Left lobe of liver (tissue), 2 donors: ENCODE measurements at places on chromosomes 2 and 18. TPM values are rescaled to one million over a fixed set of nuclear protein-coding genes. Genes with fewer than 3 reads are reported as not detected.

DNA sequence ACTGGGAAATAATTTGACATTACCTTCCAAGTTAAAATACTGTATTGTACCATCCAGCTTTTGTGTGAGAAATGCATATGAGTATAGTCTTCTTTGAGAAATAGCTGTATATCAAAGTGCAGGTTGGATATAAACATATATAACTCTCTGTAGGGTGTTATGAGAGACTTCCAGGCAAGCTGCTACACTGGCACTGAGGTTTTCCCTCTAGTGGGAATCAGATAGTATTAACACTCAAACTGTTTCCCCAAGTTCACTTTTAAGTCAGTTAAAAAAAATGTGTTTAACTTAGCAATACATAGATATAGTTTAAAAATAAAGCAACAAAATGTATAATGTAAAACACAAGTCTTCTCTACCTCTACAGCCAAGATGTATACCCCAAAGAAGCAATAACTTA lies 368.4 kb upstream of the SLC8A1 start:
- no peak for DNase-seq

DNA sequence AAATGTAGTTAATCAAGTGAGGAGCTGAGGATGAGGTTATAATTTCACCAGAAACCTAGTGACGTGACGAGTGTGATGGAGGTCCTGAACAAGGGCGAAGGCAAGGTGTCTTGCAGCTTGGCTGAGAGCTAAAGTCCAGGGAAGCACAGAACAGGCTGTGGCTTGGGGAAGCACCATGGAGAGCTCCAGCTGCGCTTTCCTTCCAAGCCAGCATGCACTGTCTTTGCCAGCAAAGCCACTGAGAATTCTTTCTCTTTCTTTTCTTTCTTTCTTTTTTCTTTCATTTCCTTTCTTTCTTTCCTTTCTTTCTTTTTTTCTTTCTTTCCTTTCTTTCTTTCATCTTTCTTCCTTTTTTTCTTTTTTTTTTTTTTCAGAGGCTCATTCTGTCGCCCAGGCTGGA lies 239.3 kb downstream of the FBXO15 start:
- DNase-seq, result no peak

SLC5A7 gene
- total RNA-seq, result not detected

GRCh38 chr2:25257931-25258846 lies 83.5 kb downstream of the DNMT3A start:
- DNase-seq, result no peak

DNA sequence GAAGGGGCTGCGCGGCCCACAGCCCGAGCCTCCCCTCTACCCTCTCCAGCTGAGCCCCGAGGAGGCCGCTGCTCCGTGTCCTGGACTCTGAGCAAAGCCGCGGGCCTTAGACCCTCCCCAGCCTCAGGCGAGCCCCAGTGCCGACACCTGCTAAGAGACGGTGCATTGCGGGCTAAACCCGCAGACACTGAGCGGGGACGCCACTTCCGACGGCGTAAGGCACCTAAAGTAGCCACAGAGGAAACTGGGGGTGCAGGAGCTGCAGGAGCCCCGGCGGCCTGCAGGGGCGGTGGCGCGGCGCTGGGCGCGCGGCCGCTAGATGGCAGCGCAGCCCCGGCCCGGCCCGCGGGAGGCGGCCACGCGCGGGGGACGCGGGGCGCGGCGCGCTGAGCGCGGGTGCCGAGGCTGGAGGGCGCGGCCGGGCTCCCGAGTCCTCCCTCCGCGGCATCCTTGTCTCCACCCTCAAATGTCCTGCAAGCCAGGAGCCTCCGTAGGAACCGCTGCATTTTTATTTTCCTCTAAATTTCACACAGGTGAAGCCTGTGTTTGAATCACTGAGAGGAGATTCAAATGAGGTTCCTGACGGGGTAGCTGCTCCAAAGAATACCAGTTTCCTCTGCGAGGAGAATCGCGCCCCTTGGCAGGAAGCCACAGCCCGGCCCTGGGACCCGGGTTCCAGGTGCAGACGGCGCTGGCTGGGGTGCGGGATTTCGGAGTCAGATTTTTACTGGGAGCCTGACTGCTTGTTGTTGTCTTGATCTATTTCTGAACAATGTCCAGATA lies 650.5 kb downstream of the GALR1 start:
- no peak for DNase-seq

OTOS gene
- total RNA-seq, result not detected

NT5DC4 gene
- not detected for total RNA-seq

- no peak for DNase-seq
These were observed 258.5 kb downstream of the RND3 start for GRCh38 chr2:150228936-150229335.

GRCh38 chr2:155815851-155816250 lies 516.7 kb downstream of the NR4A2 start:
- no peak for DNase-seq

DNA sequence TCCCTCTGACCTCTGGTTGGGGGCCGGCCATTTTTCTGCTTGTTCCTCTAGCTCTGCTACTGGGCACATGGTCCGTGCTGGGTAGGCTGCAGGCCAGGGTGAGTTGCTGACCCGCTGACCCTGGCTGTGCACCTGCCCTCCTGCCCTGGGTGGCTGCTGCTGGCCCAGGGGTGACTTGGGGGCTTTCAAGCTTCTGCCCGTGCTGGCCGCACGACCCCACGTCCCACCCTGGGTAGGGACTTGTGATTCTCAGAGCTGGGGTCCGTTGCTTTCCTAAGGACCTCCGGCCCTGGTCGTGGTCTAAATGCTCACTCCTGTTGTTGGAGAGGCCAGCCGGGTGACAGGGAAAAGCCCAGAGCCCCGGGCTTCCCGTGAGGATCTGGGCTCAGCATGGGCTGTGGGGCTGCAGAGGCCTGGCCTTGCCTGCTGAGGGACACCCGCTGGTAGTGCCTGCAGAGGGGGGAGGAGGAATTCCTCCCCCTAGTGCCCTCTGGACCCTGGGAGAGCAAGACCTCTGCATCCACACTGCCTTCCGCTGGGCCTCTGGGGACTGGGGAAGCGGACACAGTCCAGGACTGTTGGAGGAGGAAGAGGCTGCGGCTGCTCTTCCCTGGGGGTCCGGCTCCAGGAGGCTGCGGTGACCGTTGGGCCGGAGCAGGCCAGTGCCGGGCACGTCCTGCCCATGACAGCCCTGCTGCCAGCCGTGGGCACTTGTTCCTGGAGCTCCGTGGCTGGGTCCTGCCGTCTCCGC lies 6.3 kb upstream of the GAL3ST2 start:
- peak; percentile 87 for DNase-seq

DNA sequence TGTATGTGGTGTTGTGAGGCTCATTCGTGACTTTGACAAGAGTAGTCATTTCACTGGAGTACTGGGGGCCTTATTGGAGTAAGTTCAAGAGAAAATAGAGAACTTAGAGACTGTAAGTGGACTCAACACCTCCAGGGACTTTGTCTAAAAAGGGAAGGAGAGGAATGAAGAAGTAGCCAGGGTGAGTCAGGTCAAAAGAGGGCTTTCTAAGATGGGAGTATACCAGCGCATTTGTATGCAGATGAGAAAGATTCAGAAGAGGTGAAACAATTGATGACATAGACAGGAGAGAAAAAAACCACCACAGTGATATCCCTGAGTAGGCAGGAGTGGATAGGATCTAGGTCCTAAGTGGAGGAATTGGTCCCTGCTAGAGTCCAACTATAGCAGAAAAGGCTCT lies 246.8 kb downstream of the IKZF2 start:
- DNase-seq, result no peak

DNA sequence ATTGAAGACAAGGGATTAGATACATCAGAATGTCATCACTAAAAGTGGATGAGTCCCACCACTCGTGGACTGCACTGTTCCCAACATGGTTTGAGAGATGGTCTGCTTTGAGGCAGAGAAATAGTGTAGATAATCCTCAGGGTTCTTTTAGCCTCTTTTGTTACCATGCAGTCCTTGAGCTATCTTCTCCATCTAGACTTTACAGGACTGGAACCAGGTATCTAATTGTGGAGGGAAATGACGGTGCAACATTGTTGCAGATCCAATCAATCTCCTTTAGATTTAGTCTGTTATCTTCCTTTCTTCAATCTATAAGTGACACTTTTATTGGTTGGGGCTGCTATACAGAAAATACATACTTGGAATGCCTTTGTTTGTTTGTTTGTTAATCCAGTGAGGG lies 183.8 kb upstream of the CWC22 start:
- no peak for DNase-seq

GRCh38 chr2:146244830-146245229 lies 1600.0 kb upstream of the ACVR2A start:
- DNase-seq, result no peak

DNA sequence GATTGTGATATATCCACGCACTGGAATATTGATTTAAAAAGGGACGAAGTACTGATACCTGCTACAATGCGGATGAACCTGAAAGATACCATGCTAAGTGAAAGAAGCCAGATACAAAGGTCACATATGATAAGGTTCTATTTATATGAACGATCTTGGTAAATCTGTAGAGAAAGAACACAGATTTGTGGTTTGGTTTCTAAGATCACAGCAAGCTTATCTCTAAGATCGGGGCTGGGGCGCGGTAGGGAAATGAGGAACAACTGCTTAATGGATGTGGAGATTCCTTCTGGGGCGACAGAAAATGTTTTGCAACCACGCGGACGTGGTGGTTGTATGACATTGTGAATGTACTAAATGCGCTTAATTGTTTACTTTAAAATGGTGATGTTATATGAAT lies 60.1 kb downstream of the NEDD4L start:
- no peak for DNase-seq

GRCh38 chr2:58803192-58803591 lies 562.1 kb upstream of the FANCL start:
- DNase-seq, result no peak

DNA sequence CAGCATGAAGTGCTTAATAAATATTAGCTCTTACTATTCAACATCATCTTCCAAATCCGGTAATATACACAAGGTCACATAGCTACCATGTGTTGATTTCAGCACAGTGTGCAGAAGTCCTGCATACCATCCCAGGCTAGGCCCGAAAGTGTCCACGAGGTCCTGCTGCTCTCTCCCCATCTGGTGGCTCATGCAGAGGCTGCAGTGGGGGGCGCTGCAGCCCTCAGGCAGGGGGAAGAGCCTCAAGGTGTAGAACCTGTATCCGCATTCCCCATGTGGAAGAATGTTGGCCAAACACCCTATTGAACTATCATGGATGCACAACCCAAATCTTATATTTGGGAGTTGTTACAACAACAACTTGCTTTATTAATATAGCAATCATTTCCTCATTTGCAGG lies 88.5 kb downstream of the ST6GAL2 start:
- no peak for DNase-seq

FSIP2 gene
- 0.05 TPM for total RNA-seq
